ENCODE measurements at places on chromosomes 1 and 21.

- no peak for DNase-seq
Observed at GRCh38 chr1:162984699-162985098, 84.5 kb upstream of the RGS4 start.

DNA sequence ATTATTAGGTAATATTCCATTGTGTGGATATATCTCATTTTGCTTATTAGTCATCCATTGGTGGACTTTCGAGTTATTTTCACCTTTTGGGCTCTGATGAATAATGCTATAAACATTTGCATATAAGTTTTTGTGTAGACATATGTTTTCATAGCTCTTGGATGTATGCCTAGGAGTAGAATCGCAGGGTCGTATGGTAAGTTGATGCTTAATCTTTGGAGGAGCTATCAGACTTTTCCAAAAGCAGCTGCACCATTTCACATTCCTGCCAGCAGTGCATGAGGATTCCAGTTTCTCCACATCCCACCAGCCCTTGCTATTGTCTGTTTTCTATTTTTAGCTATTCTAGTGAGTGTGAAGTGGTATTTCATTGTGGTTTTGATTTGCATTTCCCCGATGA, 120.3 kb upstream of the TMEM51 start:
- no peak for DNase-seq

DNA sequence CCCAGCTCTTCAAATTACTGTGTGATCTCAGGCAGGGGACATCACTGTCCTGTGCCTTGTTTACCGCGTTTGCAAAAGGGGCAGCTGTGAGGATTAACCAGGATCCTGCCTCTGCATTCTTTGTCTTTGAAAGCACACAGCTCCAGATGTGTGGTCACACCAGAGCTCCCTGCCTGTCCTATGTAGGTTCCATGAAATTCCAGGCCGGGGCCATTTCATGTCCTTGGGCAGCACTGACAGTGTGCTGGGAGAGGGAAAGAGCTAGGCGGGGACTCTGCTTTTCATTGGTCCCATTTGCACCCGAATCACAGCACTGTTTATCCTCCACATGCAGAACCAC, 42.2 kb upstream of the SELENON start:
- DNase-seq, result no peak

GRCh38 chr1:52032785-52033131, 852 bp downstream of the KTI12 start:
- no peak for DNase-seq

Data from stimulated activated CD8-positive, alpha-beta memory T cell treated with anti-CD3 and anti-CD28 coated beads, Interleukin-2, amount 100 ng/mL, for 1 hour (primary cell).